CD8-positive, alpha-beta memory T cell (primary cell): ENCODE measurements at places on chromosomes 6 and 20.

DNA sequence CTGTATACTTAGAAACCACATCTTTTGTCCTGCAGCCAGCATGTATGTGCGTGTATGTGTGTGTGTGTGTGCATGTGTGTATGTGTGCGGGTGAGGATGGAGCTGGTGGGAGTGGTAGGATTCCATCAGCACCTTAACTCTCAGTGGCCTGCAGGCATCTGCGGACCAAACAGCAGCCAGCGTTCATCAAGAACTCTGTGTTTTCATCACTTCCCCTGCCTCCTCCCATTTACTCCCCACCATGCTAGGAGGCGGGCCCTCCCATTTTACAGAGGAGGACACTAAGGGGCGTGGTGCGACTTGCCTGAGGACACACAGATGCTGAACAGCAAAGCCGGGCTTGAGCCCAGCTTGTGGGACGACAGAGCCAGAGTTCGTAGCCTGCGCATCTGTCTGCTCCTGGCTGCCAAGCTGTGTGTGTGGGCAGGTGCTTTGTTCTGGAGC, 8.9 kb downstream of the VSTM2L start:
- no peak for DNase-seq

DNA sequence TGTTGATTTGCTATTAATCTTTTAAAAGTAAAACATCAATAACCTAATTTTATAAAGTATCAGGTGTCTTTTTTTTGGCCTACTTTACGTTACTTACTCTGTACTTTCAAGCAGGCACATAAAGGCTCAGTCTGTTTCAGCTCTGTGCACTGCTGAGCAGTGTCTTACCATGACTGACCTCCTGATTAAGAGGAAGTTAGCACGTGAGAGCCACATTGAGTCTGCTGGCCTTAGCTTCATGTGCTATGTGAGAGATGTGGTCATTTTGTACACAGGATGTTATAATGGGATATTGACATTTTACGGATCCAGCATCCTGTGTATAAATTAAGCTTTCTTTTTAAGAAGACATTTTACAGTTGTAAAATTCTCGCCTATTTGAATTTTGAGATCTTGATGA, 31.9 kb downstream of the ARID1B start:
- DNase-seq: no peak

- DNase-seq: no peak
Observed at GRCh38 chr20:5122873-5123260, 3.1 kb upstream of the PCNA start.

DNA sequence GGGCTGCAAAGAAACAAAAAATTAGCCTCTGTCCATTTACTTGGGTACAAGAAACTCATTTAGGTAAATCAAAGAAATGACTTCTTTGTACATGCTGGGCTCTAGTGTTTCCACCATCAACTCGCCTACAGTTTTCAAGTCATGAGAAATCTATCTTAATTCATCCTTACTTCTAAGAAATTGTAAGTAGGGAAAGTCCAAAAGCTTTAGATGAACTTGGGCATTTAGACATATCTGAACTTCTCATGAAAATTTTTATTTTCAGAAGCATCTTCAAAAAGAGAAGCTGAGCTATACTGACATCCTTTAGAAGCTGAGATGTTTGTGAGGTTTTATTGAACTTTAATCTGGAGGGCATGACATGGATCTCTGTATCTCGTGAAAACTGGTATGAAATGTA, 117.3 kb downstream of the MYB start:
- no peak for DNase-seq

- DNase-seq: no peak
Observed at GRCh38 chr20:5146099-5146668, 19.4 kb downstream of the CDS2 start.
